Stimulated activated CD8-positive, alpha-beta memory T cell treated with anti-CD3 and anti-CD28 coated beads, Interleukin-2, amount 100 ng/mL, for 1 hour (primary cell): ENCODE measurements at places on chromosomes 5 and 9.

- no peak for DNase-seq
Observed at GRCh38 chr9:81656871-81657337, 32.4 kb downstream of the TLE1 start.

GRCh38 chr9:21031091-21031807 is at the start of gene HACD4:
TSS of gene HACD4 (minus strand) at chr9:21031640. CDS start at chr9:21031590, 50 bp downstream.
- peak; percentile 38 for DNase-seq

DNA sequence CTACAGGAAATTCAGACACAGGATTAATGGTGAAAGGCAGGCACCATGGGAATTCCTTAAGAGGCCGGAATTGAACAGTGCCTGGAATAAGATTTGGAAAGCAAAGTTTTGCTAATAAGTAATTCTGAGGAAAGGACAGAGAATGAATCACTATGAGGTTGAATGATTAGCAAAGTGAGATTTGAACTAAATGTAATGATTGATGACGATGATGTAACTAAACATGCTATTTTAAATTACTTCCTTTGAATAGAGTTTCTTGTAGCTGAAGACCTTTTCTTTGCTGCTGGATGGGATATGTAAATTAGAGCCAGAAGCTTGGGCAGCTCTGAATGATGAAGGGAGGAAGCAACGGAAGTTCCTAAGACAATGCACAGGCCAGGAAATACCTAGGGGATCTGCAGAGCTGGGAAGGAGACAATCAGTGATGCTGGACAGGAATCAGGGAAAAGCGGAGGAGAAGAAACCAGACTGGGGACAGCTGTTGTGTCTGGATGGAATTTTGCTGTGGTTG is 482.0 kb downstream of the PSAT1 start:
- no peak for DNase-seq

DNA sequence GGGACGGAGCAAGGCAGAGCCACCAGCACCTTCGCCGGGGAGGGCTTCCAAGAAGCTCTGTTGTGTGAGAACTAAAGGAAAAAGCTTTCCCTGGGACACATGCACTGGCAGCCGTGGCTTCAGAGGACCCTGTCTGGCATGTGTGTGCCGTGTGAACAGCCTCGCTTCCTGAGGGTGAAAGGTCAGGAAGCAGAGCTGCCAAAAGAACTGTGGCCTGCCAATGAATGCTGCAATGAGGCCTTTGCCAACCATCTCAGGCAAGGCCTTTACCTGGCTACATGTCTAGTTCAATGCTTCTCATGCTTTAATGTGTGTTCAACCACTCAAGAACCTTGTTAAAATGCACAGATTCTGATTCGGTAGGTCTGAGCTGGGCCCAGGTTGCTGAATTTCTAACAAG is 53.5 kb downstream of the NIPSNAP3B start:
- DNase-seq = no peak

GRCh38 chr9:5140151-5140550 is 45.3 kb downstream of the INSL6 start:
- DNase-seq = no peak

GRCh38 chr5:16803831-16804230 is 132.3 kb downstream of the MYO10 start:
- no peak for DNase-seq

DNA sequence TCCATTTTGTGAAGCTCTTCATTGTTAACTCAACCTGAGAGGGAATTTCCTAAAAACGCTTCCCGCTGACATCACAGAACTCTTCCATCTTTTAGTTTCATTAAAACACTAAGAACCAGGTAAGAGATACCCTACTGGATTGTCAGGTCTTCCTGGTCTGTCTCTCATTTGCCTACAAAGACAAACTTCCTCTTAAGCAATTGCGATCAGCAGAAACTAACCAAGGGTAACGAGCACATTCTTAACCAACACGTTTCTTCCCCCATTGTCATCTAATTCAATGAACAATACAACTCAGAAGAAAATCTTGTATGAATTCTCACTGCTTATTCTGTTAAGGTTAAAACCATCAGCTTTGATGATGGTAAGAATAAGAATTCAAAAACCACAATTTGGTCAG is 6.6 kb downstream of the FBXW11 start:
- no peak for DNase-seq

GRCh38 chr5:1950708-1951103 is 68.0 kb upstream of the IRX4 start:
- no peak for DNase-seq

DNA sequence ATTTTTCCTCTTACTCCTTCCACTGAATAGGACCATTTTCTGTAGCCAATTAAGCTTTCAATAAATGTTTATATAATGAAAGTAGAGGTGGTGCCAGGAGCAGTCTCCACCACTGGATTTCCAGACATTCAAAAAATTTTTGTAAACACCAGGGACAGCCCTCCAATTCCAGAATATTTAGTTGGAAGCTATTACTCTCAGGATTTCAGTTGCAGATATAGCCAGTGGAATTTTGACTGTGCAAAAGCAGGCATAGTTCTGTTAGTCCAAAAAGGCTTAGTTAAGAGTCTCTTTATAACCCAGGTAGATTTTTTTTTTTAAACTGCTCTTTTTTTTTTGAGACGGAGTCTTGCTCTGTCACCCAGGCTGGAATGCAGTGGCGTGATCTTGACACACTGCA is 138.1 kb upstream of the DMRT1 start:
- no peak for DNase-seq

GRCh38 chr9:121075251-121076036 is 689 bp downstream of the CNTRL start:
- DNase-seq = no peak

- DNase-seq = peak; percentile 36
Observed at GRCh38 chr9:111483439-111483857, 735 bp downstream of the ECPAS start.
